Inflammatory macrophage treated with lipopolysaccharide for 4 hours (primary cell): ENCODE measurements at places on chromosomes 2 and 18.

- no peak for DNase-seq
Observed at GRCh38 chr2:222604749-222605515, 51.0 kb downstream of the FARSB start.

DNA sequence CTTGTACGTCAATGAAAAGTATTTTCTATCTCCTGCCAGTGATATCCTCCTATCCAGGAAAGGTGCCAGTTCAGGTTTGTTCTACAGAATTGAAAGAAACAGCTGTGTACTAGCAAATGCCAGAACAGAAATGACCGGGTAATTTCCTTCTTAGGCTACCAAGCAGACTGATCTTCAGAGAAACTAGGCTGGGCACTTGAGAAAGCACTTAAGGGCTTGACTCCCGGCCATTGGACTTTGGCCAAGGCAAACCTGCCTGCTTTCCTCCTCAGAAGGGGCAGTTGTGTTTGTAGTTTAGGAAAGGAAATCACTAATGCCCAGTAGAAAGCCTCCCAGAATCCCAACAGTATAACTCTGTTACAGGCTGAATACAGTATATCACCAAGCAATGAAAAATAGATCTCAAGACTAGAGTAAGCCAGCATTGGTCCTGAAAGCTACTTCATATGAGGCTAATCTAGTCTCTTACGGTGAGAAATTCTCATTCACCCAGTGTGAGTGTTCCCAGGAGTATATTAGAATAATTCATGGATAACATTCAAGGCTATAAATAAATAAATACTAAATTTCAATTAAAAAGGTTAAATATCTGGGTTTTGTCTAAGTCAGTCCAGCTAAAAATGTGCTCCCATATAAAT is 43.0 kb upstream of the COL5A2 start:
- no peak for DNase-seq

DNA sequence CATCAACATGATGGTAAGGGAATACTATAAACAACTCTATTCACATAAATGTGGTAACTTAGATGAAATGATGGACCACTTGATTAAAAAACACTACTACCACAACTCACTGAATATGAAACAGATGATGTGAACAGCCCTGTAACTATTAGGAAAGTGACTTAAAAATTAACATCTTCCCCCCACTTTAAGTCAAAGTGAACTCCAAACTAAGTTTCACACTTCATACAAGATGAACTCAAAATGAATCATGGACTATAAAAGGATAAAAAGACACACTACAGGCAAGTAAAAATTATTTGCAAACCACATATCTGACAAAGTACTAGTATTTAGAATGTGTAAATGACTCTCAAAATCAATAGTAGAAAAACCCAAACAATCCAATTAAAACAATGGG is 71.6 kb downstream of the ZAP70 start:
- no peak for DNase-seq

GRCh38 chr18:35707674-35708073 is 126.1 kb downstream of the GALNT1 start:
- DNase-seq = no peak

DNA sequence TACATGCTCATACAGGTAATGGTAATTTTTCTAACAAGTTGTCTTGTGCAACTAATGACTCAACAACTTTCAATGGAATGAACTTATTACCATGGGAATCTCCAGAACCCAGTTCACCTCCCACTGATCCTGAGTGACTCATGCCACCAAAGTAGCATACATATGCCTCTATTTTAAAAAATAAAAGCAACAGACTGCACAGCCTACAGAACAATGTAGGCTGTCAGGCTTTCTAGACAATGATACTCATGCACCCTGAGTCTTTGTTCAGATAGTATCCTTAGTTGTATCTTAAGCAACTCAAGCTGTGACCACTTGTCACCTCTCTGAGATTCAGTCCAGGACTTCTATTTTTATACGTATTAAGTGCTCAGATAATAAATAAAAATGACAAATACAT is 531.0 kb upstream of the SETBP1 start:
- DNase-seq = no peak

DNA sequence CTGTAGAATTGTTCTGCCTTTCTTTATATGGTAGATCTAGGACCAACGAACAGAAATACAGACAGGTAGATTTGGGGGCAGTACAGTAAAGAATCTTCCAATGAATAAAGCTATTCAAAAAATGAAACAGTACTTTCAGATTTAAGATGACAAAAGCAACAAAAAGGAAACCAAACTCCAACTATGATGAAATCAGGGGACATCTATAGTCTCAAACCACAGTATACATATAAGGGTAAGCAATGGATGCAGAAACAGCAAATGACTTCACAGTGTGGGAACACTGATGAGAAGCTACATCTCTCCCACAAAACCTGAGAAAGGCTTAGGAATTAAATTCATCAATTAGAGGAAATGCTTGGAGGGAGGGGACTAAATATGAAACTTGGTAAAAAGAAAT is 202.5 kb downstream of the CTNNA2 start:
- no peak for DNase-seq
